ENCODE measurements at places on chromosomes 16 and 17.

GRCh38 chr17:2892305-2892971 lies 96.2 kb downstream of the RAP1GAP2 start:
- no peak for DNase-seq

GRCh38 chr17:49554694-49555494 lies 20.8 kb upstream of the NXPH3 start:
- DNase-seq: no peak

DNA sequence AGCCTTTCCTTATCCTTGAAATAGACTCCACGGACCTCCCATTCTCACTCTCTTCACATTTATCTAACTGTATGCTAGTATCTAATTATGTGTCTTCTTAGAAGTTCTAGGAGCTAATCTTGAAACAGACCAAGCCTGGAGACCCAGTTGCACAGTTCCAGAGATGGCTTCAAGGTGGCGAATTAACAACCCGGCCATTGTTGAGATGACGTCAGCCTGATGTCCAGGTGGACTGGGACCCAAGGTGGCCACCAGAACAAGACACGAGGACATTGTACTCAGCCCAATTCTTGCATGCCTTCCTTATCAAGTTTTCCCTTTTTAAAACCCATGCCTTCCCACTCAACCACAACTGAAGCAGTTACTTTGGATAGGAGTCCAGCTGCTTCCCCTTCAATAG lies 29.5 kb upstream of the WWOX start:
- no peak for DNase-seq

- no peak for DNase-seq
Observed at GRCh38 chr16:58419241-58419990, 27.1 kb downstream of the GINS3 start.

- DNase-seq: no peak
Observed at GRCh38 chr16:9823510-9823909, 358.7 kb downstream of the GRIN2A start.

All from memory B cell (primary cell).